ENCODE measurements at places on chromosomes 6 and 20.

- no peak for DNase-seq
Observed at GRCh38 chr20:59701236-59701635, 96.9 kb downstream of the PHACTR3 start.

GRCh38 chr20:12409501-12409900, 491.8 kb downstream of the BTBD3 start:
- no peak for DNase-seq

DNA sequence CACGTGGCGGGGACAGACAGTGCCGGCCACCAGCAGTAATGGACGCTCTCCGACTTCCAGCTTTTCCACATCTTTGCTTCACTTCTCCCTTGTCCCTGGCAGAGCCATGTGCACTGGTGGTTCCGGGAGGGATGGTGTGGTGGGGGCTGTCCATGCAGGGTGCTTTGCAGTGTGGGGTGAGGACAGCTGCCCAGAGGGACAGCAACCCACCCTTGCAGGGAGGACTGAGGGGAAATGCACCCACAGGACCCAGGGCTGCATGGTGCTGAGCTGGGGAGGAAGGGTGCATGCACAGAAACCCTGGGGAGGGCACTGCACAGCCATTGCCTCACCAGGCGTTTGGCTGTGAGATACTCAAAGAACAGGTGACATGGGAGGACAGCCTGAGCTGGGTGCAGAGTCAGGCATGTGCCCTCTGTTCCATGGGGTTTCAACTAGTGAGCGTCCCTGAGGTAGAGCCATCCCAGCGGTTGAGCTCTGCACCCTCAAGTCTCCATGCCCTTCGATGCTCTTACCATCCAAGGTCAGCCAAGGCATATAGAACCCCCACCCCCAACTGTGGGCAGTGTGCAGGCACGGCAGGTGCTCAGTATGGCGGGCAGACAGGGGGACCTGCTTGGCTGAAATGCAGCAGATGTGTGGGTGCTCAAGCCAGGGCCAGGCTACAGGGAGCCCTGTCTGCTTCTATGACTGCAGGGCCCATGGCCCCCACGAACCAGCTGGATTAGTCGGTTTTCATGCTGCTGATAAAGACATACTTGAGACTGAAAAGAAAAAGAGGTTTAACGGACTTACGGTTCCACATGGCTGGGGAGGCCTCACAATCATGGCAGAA, 239.7 kb downstream of the TTLL2 start:
- DNase-seq: no peak

DNA sequence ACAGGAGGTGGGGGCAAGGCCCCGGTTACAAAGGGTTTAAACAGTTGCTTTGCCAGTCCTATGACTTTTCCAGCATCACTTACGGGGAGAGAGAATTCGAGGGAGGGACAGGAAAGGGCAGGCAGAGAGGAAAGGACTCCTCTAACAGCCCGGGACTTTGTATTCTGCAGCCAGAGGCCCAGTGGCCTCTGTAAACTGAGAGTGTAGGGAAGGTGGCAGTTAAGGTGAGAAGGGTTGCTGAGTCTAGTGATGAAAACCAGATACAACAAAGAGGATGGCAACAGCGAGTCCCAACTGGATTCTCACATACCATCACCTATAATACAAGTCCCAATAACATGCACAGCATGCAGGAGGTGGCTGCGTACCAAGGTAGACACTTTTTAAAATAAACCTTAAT, 13.5 kb downstream of the PLAGL2 start:
- DNase-seq: no peak

GRCh38 chr6:167574431-167575151, 249.7 kb downstream of the TTLL2 start:
- peak; percentile 12 for DNase-seq

DNA sequence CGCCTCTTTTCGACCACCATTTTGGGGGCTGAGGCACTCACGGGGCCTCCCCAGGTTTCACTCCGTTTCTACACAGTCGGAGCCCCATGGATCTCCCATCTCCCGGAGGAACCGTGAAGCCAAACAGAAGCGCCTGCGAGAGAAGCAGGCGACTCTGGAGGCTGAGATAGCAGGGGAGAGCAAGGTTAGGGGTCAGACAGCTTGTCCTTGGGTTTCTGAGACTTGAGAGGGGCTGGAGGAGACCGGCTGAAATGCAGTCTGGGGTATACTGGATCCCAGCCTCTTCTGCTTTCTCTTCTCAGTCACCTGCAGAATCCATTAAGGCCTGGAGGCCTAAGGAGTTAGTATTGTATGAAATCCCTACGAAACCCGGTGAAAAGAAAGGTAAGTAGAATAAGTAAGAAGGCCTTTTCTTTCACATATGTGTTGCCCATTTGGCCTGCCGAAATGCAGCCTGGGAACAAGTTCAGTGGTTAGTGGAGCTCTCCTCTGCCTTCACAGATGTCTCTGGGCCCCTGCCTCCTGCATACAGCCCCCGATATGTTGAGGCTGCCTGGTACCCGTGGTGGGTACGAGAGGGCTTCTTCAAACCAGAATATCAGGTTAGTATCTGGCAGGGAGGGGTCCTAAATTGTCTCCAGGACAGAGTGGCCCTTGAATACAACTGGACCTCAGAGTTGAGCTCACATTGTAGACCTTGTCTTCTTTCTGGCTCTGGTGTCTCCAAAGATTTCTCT, 984 bp downstream of the VARS2 start:
- DNase-seq: peak; percentile 3

- no peak for DNase-seq
Observed at GRCh38 chr20:23520185-23520584, 29.3 kb downstream of the CST8 start.

Measured in fibroblast of skin of back (primary cell).